ENCODE measurements at places on chromosomes 7 and 10. TPM values are rescaled to one million over a fixed set of nuclear protein-coding genes. Genes with fewer than 3 reads are reported as not detected.
A peak's percentile ranks its signal among the peaks of the same experiment; 100 is the strongest.

GRCh38 chr10:124745673-124746072 is 1.5 kb upstream of the FAM53B start:
- H3K4me1 ChIP-seq: peaks cover 41% of the 10 kb centered on the region
- no peaks in the 10 kb centered on the region for H3K27me3 ChIP-seq
- H3K4me3 ChIP-seq: peak overlapping the region; percentile 76
- DNase-seq: no peak

GRCh38 chr7:54738737-54739136 is 20.3 kb downstream of the SEC61G start:
- DNase-seq: no peak
- H3K36me3 ChIP-seq: no peaks in the 10 kb centered on the region
- H3K27ac ChIP-seq: no peak overlapping the region
- no peak overlapping the region for H3K4me3 ChIP-seq
- no peaks in the 10 kb centered on the region for H3K4me1 ChIP-seq
- peaks cover 3% of the 10 kb centered on the region for H3K27me3 ChIP-seq

DNA sequence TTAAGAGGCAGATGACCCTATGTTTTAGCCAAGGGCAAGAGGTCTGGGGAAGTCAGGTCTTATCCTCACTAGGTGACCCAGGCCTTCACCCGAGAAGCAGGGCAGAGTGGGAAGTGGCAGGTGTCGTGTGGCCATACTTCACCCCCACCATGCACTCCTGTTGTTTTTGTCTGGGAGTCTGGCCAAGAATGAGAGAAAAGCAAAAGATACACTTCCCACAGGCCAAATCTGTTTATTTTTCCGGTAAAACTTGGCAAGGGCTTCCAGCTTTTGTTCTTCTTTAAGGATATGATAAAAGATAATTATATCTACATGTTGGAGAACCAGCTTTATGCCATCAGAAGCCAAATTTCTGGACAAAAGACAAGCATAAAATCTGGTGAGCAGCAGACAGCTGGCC is 137.4 kb upstream of the CDC14C start:
- no peaks in the 10 kb centered on the region for H3K27me3 ChIP-seq
- H3K4me3 ChIP-seq: no peak overlapping the region
- no peaks in the 10 kb centered on the region for H3K4me1 ChIP-seq

GRCh38 chr10:129949891-129950291 is 14.2 kb downstream of the EBF3 start:
- H3K27ac ChIP-seq: no peak overlapping the region
- DNase-seq: no peak
- H3K36me3 ChIP-seq: no peaks in the 10 kb centered on the region
- peaks cover 35% of the 10 kb centered on the region for H3K27me3 ChIP-seq
- H3K4me1 ChIP-seq: no peaks in the 10 kb centered on the region
- no peak overlapping the region for H3K4me3 ChIP-seq

DNA sequence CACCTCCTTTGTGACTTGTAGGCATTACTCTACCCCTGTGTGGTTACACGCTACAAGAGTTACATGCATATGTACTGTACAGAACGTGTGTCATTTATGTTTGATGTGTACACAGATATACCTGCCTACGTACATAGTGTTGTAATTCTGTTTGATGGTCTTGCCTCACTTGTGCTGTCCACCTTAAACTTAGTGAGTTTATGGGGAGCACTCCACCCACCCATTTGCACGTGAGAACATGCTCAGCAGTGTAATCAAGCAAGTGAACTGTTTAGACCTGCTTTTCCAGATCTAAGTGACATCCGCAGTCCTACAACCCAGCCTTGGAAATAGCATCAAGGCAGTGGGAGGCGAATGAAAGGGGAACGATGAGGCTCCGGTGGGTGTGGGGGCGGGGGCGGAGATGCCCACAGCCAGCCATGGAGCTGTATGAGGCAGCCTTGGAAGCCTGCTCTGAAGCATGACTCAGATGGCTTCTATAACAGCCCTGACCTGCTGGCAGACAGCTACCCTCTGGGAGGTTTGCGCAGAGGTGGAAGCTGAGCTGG is 52.1 kb downstream of the SUFU start:
- no peak overlapping the region for H3K4me3 ChIP-seq
- no peak overlapping the region for H3K27ac ChIP-seq

- peaks cover 19% of the 10 kb centered on the region for H3K27me3 ChIP-seq
- no peaks in the 10 kb centered on the region for H3K36me3 ChIP-seq
- DNase-seq: no peak
- H3K4me3 ChIP-seq: no peak overlapping the region
- no peak overlapping the region for H3K27ac ChIP-seq
Measured at GRCh38 chr7:100943693-100944092, 5.6 kb upstream of the MUC3A start.

DNA sequence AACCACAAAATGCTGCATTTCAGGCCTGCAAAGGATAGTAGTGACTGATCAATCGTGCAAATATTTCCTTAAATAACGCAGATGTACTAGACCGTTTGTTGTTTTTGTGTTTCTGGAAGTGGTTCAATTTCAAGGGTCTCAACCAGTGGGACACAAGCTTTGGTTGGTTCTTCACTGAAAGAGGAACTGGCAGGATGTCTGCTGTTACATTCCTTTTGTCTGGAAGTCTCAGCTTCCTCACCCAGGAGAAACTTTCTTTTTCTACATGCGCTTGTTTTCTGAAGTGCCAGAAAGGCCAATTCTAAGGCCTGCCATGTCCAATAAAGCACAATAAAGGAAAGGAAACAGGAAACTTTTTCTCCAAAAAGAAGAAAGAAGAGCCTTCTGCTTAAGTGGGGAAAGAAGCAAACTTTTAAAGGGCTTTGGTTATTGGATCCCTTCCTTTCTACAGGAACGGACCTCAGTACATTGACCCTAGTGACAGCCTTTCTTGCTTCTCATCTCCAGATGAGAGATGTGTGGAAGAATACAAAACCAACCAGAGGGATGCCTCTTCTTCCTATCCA is 4.1 kb downstream of the DKK1 start:
- no peak overlapping the region for H3K27ac ChIP-seq
- H3K4me1 ChIP-seq: peaks cover 18% of the 10 kb centered on the region
- no peaks in the 10 kb centered on the region for H3K36me3 ChIP-seq
- H3K4me3 ChIP-seq: no peak overlapping the region
- no peak for DNase-seq
- H3K27me3 ChIP-seq: peaks cover 17% of the 10 kb centered on the region

- DNase-seq: no peak
- no peak overlapping the region for H3K4me3 ChIP-seq
- H3K27ac ChIP-seq: no peak overlapping the region
- H3K4me1 ChIP-seq: peaks cover 13% of the 10 kb centered on the region
Measured at GRCh38 chr10:80173466-80173865, 31.9 kb downstream of the ANXA11 start.

DNA sequence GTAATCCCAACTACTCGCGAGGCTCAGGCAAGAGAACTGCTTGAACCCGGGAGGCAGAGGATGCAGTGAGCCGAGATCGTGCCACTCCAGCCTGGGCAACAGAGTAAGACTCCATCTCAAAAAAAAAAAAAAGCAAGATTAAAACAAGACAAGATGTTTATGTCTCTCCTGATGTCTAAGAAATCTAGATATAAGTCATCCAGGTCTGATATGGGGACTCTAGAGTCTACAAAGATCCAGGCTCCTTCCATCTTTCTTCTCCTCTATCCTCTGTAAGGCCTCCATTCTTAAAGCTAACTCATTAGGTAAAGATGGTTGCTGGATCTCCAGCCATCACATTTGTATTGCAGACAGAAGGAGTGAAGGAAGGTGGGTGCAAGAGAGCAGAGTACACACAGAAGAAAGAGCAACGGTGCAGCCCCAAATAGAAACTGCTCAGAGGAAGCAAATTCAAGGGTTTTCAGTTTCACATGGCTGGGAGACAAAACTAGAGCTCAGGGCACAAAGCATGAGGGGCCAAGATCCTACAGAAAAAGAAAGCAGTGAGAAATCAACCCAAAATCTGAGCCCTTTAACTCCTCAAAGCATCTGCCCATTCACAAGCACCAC is 57.6 kb downstream of the USP6NL start:
- no peak for DNase-seq
- H3K27ac ChIP-seq: peak overlapping the region; percentile 87
- H3K36me3 ChIP-seq: peaks cover 5% of the 10 kb centered on the region
- peak overlapping the region; percentile 75 for H3K4me3 ChIP-seq
- peaks cover 86% of the 10 kb centered on the region for H3K4me1 ChIP-seq

GRCh38 chr7:71574153-71574860 is 442.4 kb downstream of the GALNT17 start:
- H3K4me1 ChIP-seq: no peaks in the 10 kb centered on the region
- H3K4me3 ChIP-seq: no peak overlapping the region
- no peaks in the 10 kb centered on the region for H3K36me3 ChIP-seq
- H3K27ac ChIP-seq: no peak overlapping the region
- DNase-seq: no peak

GRCh38 chr10:28200775-28201174 is 102.1 kb downstream of the MPP7 start:
- H3K27me3 ChIP-seq: no peaks in the 10 kb centered on the region
- no peak for DNase-seq
- no peak overlapping the region for H3K27ac ChIP-seq
- no peaks in the 10 kb centered on the region for H3K4me1 ChIP-seq

GRCh38 chr10:76282061-76283025 is 850.9 kb downstream of the LRMDA start:
- no peak for DNase-seq
- no peaks in the 10 kb centered on the region for H3K27me3 ChIP-seq
- H3K4me3 ChIP-seq: no peak overlapping the region
- no peaks in the 10 kb centered on the region for H3K4me1 ChIP-seq
- no peaks in the 10 kb centered on the region for H3K36me3 ChIP-seq

GRCh38 chr10:132593900-132594876 is 56.6 kb downstream of the INPP5A start:
- peak overlapping the region; percentile 70 for H3K4me3 ChIP-seq
- H3K36me3 ChIP-seq: peaks cover 4% of the 10 kb centered on the region
- H3K27ac ChIP-seq: peak overlapping the region; percentile 90
- DNase-seq: no peak
- H3K27me3 ChIP-seq: no peaks in the 10 kb centered on the region

- peaks cover 5% of the 10 kb centered on the region for H3K27me3 ChIP-seq
- H3K4me1 ChIP-seq: peaks cover 2% of the 10 kb centered on the region
- H3K27ac ChIP-seq: no peak overlapping the region
- no peak for DNase-seq
- no peak overlapping the region for H3K4me3 ChIP-seq
- no peaks in the 10 kb centered on the region for H3K36me3 ChIP-seq
Measured at GRCh38 chr10:130192276-130192848, 56.2 kb downstream of the GLRX3 start.

DNA sequence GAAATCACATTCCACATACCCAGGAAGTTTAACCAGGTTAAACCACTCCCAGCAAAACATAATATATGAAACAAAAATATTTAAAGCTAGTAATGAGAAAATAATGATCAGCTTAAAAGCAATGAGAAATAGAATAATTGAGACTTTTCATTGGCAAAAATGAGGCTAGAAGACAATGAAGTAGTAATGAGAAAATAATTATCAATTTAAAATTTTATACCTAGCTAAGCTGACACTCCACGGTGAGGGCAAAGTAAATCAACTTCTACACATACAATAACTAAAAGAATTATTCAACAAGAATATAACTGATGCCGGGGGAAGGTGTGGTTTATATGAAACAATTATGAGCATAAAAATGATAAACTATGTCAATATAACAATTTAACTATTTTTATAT is 82.2 kb upstream of the TES start:
- H3K4me3 ChIP-seq: no peak overlapping the region
- peaks cover 6% of the 10 kb centered on the region for H3K36me3 ChIP-seq
- no peaks in the 10 kb centered on the region for H3K27me3 ChIP-seq
- no peak for DNase-seq
- H3K27ac ChIP-seq: no peak overlapping the region

GRCh38 chr10:49664006-49664841 is 15.2 kb upstream of the C10orf53 start:
- no peak for DNase-seq
- H3K4me1 ChIP-seq: no peaks in the 10 kb centered on the region
- H3K36me3 ChIP-seq: no peaks in the 10 kb centered on the region
- peaks cover 8% of the 10 kb centered on the region for H3K27me3 ChIP-seq
- H3K4me3 ChIP-seq: no peak overlapping the region

DNA sequence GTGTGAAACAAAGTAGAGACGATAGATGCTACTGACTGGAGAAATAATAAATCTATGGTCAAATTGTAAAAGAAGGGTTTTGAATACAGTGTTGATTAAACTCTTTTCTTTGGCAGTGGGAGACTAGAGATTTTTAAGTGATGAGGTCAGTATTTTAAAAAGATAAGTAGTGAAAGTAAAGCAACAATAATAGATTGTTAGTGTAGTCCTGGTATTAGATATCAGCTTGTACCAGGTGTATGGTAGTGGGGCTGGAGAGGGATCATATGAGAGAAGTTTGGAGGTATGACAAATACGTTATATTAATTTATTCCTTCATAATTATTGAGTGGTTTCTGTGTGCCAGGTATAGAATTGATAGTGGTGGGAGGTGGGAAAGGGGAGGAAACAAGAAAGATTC is 25.2 kb downstream of the PHTF2 start:
- no peak for DNase-seq
- H3K27ac ChIP-seq: peak overlapping the region; percentile 97
- peak overlapping the region; percentile 83 for H3K4me3 ChIP-seq
- H3K4me1 ChIP-seq: peaks cover 81% of the 10 kb centered on the region
- H3K27me3 ChIP-seq: no peaks in the 10 kb centered on the region

- no peaks in the 10 kb centered on the region for H3K4me1 ChIP-seq
- H3K27ac ChIP-seq: no peak overlapping the region
- H3K4me3 ChIP-seq: no peak overlapping the region
- no peaks in the 10 kb centered on the region for H3K27me3 ChIP-seq
- DNase-seq: no peak
Measured at GRCh38 chr7:32175099-32175498, 104.9 kb upstream of the PDE1C start.

DNA sequence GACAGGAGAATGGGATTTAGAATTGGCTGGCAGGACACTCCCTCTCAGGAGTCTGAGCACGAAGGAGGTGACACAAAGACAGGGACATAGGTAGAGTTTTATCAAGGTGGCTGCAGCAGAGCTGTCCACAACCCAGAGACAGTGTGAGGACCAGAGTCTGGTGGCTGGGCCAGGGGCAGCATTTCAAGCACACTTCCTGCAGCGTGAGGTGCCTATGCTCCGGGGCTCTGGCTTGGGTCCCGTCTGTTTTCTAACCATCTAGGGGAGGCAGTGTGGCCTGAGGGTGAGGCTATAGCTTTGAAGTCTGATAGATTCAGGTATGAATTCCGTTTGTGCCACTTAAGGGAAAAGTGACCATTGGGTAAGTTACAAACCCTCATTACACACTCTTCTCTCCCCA is 222.7 kb upstream of the ZMIZ1 start:
- H3K36me3 ChIP-seq: no peaks in the 10 kb centered on the region
- no peak for DNase-seq
- no peaks in the 10 kb centered on the region for H3K4me1 ChIP-seq
- no peaks in the 10 kb centered on the region for H3K27me3 ChIP-seq

GRCh38 chr10:71964098-71964742 is at the start of gene CHST3:
Gene CHST3 (plus strand): TSS chr10:71964395. CDS start chr10:72005843, 41,448 bp downstream.
- H3K4me3 ChIP-seq: peak within 1 kb of the TSS; percentile 28
- no peaks in the 10 kb centered on the region for H3K36me3 ChIP-seq
- peaks cover 57% of the 10 kb centered on the region for H3K27me3 ChIP-seq
- DNase-seq: no peak

- no peaks in the 10 kb centered on the region for H3K4me1 ChIP-seq
- H3K27ac ChIP-seq: no peak overlapping the region
- peaks cover 3% of the 10 kb centered on the region for H3K27me3 ChIP-seq
- no peaks in the 10 kb centered on the region for H3K36me3 ChIP-seq
- no peak for DNase-seq
Measured at GRCh38 chr7:40608321-40609075, 473.7 kb downstream of the SUGCT start.

UNCX gene
- total RNA-seq: not detected

GBF1 gene
- total RNA-seq: 44.3 TPM

CHST3 gene
- total RNA-seq: not detected

GPR146 gene
- 6.2 TPM for total RNA-seq

HECW1 gene
- total RNA-seq: not detected

ANXA8L1 gene
- total RNA-seq: not detected

ASZ1 gene
- not detected for total RNA-seq

IFIT1B gene
- not detected for total RNA-seq

All from activated B cell treated with CpG ODN at 0.5 μM for 24 hours (primary cell).